ENCODE measurements at places on chromosomes 3 and 15.

- DNase-seq: no peak
These were observed 16.8 kb downstream of the HEMK1 start for GRCh38 chr3:50585919-50586762.

- DNase-seq: no peak
These were observed at the start of gene TM4SF1 for GRCh38 chr3:149377408-149378364. Gene TM4SF1 (minus strand): TSS chr3:149377649. CDS start chr3:149377547, 102 bp downstream.

DNA sequence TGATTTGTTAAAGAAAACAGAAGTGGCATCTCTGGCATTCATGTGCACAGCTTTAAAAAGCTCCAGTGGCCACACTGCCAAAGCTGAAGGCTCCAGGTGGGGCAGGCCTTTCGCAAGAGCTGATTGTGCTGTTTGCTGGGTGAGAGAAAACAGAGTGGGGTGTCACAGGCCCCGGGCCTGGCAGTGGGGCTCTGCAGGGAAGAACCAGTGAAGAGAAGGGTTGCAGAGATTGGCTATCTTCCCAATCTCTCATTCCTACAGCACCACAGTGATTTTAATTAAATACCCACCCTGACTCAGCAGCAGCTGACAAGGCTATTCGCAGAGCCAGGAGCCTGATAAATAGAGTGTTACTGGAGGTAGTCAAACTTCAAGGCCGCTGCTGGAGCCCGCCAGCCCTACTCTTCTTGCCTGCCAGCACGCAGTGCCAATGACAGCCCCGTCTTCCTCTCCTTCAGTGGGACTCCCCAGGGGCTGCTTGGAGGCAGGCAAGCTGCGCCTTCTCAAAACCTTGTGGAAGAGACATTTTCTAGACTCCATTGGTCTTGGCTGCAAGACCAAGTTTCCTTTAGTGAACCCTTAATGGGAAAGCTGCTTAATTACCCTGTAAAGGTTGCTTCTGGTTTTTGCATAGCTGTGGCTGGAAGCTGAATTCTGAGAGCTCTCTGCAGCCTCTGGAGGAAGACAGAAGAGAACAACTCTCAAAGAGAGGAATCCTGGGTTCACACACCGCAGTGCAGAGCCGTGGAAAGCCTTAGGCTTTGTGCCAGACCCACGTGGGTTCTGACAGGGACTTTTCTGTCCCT, 225.8 kb upstream of the SLCO3A1 start:
- no peak for DNase-seq

- no peak for DNase-seq
These were observed 259.5 kb upstream of the LYSMD4 start for GRCh38 chr15:99992611-99993231.

DNA sequence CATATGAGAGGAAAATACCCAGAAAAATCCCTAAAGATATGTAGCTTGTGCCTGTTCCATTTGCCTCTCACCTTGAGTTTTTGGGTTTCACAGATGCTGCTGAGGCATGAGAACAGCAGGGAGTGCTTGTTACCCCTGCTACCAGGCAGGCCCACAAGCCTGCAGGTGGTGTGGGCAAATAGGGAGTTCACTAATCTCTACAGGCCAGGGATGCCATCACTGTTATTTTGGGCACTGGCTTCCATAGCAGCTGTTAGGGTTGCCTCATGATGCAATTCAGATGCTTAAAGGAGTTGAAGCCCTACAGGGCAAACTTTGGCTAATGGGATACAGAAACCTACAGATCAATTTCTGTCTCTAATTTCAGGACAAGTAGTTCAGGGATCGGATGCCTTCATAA, 873.5 kb downstream of the OTOL1 start:
- no peak for DNase-seq

DNA sequence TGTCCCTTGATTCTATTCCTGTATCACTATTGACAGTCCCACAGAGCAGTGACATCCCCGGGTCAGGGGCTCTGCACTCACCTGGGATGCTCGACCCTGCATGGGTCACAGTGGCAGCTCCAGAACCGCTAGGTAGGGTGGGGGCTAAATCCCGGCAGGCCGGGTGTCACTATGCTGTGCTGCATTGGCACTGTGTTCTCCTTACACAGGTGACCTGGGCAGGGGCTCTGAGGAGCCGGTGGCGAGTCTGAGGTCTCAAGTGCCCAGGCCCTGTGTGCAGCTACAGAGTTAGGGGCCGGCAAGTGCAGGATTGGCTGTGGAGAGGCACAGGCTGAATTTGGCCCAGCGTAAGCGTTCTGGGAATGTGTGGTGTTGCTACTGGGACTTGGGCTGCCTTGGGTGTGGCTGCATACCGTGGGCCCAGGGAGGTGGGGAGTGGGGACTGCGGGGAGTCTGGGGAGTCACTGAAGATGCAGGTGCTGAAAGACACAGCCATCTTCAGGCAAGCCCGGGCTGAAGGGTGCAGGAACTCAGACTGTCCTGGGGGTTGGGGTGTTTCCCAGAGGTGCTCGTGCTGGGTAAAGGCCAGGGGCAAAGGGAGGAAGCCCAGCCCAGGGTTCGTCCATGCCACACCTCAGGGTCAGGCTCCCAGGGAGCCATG, 102.6 kb upstream of the PRR20G start:
- DNase-seq: no peak

DNA sequence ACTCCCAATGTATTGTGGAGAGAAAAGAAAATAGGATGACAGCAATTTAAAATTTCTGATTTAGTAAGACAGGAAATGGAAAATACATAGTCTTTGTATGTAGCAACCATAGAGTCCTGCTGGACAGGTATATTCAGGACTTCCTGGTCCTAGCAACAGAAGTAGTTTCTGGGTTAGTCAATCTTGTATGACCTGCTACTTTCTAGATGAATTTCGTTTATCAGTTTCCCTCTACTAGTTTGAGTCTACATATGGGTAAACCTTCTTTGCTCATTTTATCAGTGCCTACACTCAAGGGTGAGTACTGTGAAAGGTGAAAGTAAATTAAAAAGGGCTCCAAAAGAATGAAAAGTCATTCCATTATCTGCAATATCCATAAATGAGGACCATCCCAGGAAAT, 309.8 kb downstream of the UNC13C start:
- no peak for DNase-seq

- no peak for DNase-seq
These were observed 294.3 kb downstream of the THSD4 start for GRCh38 chr15:71409541-71409940.

DNA sequence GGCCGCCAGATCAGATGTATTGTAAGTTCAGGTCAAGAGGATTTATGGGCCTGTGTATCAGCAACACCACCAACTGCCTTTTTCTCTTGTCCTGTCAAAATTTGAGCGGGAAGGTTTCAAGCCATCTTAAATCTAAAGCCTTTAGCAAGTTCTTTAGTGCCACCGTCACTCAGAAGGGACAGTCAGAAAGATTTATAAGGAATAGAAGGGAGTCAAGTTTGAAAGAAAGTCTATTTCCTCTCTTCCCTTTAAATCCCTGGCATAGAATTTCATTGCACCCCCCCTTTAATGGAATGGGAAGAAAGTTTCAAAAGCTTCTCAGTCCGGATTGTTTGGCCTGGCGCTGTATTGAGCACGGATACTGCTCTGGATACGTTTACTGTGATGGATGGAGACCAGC, 359.4 kb downstream of the FEZF2 start:
- DNase-seq: no peak

DNA sequence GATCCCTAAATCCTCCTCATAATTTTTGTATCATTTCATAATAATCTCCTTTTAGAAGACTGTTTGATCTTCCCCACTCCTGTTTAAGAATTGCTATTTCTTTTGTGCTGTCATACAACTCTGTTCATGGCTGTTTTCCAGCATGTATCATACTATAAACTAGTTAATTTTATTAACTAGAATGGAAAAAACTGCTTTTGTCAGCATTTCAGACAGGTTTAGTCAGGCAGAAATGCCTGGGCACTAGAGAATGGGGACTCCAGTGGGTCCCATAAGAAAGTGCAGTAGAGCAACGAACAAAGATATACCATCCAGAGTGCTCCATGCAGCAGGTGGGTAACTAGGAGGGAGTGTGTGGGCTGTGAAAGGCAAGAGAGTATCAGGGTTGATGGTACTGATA, 523.9 kb downstream of the PLOD2 start:
- no peak for DNase-seq

- no peak for DNase-seq
These were observed 154.2 kb downstream of the B3GALNT1 start for GRCh38 chr3:160950954-160951353.

All from activated naive CD8-positive, alpha-beta T cell treated with anti-CD3 and anti-CD28 coated beads, Interleukin-2, amount 50 U/mL, for 16 hours (primary cell).